Smooth muscle cell of trachea (primary cell): ENCODE measurements at places on chromosomes 11 and 22. TPM values are rescaled to one million over a fixed set of nuclear protein-coding genes. Genes with fewer than 3 reads are reported as not detected.

Gene MMP12
- total RNA-seq, result 0.44 and 1.8 TPM in 2 replicates

Gene CCDC188
- 0.15 TPM in 1 of 2 replicates, not detected in the other for total RNA-seq

Gene VWCE
- total RNA-seq, result 1.2 and 8.4 TPM in 2 replicates

Gene RFPL2
- total RNA-seq, result not detected in 2 replicates

Gene PGA3
- total RNA-seq, result 0.50 and 2.0 TPM in 2 replicates

Gene CCDC87
- 0.29 and 1.2 TPM in 2 replicates for total RNA-seq

Gene UBQLN3
- total RNA-seq, result 0.15 and 0.17 TPM in 2 replicates

Gene TEF
- 9.5 and 21.8 TPM in 2 replicates for total RNA-seq

Gene UBQLNL
- total RNA-seq, result 0.15 and 0.17 TPM in 2 replicates
